Iris pigment epithelial cell (primary cell): ENCODE measurements at places on chromosomes 6 and 20.

DNA sequence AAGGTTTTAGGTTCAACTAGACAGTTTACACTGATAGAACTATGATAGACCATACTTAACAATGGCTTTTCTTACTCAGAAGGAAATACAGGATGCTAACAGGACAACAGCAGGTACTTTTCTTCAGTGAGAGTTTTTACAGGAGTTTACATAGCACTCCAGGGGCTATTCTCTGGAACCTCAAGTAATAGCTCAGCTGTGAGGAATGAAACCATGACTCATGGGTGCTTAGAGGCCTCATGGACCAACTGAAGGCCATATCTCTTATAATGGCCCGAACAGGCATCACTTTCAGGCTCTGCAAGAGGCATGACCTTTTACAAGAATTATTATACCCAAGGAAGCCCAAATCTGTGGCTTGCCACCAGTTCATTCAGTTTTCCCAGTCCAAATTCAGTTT, 31.8 kb downstream of the TREML1 start:
- peak; percentile 42 for DNase-seq

- no peak for DNase-seq
Observed at GRCh38 chr6:110552901-110553641, 76.7 kb upstream of the SLC22A16 start.

DNA sequence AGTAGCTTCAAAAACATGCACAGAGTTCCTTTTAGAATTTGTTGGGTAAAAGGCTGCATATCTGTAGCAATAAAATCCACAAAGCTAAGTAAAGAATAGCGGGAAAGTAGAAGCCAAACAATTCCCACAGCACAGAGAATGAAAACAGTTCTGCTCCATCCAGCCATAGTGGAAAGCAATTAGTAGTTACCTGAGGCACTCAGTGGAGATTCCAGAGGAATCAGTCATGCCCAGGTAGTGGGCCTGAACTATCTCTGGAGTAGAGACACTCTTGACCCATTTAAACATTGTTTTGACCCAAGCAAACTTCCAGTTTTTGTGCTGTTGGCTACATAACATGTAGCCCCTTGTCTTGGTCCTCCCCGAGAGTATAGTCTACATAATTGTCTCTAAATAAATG, 559.5 kb upstream of the PTCHD4 start:
- DNase-seq, result no peak

DNA sequence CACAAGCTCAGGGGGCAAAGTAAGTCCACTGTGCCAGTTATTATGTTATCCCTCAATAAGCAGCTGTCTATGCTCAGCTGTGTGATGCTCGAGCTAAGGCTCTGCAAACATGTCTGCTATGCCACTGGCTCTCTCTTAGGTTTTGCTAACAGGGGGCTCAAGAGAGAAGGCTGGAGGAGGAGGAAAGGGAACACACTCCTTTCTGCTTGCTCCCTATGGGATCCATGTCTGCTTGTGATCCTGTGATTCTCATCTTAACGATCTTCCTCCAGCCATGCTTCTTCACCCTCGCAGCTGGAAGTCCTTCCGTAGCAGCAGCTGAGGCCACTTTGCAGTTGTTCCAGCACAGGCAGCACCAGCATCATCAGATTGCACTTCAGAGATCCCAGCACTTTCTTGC, 37.0 kb upstream of the IGF2R start:
- no peak for DNase-seq

GRCh38 chr6:159742165-159742564, 14.9 kb downstream of the WTAP start:
- DNase-seq, result no peak

GRCh38 chr6:148681666-148682065, 65.2 kb upstream of the UST start:
- DNase-seq, result no peak

GRCh38 chr20:63699466-63700198, 3.2 kb downstream of the TNFRSF6B start:
- no peak for DNase-seq

- DNase-seq, result peak; percentile 43
Observed at GRCh38 chr6:18990059-18990978, 603.2 kb downstream of the RNF144B start.

- peak; percentile 24 for DNase-seq
Observed at GRCh38 chr6:165662749-165663376, at the start of gene PDE10A. Gene PDE10A (minus strand): TSS chr6:165663241. CDS start chr6:165662811, 430 bp downstream.

DNA sequence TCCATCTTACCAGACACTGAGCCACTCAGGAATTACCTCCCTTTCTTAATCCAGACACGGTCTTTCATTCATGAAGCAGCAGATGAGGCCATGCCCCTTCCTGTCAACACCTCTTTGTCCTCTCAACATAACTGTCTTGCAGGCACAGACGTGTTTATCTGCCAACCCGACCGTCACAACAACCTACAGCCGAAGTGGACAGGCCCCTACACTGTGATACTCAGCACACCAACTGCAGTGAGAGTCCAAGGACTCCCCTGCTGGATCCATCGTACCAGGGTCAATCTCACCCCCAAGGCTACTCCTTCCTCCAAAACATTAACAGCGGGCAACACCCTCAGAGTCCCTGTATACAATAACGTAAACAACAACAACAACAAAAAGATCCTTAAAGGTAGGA, 30.6 kb upstream of the ULBP3 start:
- DNase-seq, result no peak

GRCh38 chr20:47492284-47492683, 9.4 kb upstream of the NCOA3 start:
- no peak for DNase-seq

DNA sequence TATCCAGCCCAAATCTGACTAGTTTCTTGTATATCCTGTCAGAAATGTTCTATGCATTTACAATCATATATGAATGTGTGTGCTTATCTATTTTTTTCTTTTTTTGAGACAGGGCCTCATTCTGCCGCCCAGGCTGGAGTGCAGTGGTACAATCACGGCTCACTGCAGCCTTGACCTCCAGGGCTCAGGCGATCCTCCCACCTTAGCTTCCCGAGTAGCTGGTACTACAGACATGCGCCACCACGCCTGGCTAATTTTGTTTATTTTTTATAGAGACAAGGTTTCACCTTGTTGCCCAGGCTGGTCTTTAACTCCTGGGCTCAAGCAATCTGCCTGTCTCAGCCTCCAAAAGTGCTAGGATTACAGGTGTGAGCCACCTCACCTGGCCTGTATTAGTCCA, 3.0 kb upstream of the RAB44 start:
- no peak for DNase-seq

DNA sequence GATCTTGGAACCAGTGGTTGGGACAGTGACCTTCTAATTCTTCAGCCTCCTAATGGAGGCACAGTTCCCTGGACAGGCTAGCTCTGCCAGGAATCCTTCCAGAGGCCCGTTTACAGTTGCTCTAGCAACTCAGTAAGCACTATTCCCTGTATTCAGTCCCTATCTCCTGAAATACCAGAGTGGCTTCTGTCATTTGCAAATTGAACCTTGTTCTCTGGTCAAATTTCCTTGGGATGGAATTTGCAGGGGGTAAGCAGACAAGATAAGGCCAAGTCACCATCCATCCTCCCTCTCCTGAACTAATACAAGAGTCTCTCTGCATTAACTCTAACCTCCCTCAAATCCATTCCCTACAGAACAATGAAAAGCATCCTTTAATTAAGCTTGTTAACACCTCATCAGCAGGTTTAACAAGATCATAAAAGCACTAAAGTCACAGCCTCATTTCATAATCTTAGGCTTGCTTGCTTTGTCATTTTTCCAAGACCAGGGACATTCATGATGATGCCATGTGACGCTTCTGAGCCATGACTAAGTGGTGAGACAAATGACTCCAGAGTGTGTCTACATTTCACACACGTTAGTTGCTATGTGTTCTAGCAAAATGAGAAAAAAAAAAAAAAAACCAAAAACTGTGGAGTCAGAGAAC, 37.1 kb downstream of the SLC22A23 start:
- peak; percentile 32 for DNase-seq

DNA sequence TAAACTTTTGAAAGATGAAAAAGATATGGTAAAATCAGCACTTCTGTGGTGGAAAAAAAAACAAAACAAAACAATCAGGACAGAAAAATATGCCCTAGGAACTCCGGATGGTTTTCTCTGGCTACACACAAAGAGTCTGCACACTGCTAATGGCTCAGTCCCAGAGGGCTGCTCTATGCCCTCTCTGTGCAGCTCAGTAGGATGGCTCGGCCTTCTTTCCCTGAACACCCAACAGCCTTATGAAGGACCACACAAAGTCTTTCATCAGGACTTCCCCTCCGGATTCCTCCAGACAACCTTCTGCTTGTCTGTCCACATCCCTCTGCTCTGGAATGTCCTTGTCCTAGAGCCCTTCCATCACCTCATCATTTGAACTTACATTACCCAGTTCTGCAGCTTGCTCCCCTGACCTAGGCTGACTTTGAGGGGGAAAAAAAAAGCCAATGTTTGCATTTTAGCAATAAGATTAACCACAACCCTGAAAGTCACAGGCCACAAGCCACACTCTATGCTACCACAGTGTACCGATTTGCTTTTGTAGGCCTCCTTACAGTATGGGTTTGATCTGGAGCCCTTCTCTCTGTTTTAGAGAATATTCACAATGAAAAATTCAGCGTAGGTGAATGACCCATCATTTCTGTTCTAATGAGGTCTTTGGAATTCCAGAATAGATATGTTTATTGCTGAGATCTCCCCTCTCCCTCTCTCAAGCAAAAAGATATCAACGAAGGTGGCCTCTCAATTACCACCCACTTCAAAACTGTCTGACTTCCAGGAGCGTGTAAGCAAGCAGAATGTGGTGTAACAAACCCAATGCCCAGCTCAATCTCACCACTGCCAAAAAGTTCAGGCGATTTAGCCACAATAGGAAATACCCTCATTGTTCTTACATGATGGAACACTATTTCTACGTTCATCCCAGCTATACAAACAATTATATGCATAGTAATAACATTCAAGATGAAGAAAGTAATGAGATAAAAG, 164.0 kb downstream of the GMDS start:
- no peak for DNase-seq

DNA sequence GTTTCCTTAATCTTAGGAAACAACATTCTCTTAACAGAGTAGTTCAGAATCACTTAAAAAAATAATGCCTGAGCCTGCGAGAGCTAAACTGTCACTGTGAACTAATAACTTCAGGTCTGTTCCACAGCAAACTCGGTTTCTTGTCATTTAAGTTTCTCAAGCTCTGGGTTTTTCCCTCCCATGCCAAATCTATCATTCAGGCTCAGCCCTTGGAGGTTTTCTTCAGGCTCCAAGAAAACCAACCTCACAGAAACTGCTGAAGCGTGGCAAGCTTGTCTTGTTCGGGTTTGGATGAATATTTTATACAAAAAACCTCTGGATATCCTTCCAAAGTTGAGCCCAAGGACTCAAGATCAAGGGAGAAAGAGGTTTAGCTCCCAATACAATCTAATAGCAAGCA, 99.7 kb upstream of the SNX9 start:
- DNase-seq, result no peak

DNA sequence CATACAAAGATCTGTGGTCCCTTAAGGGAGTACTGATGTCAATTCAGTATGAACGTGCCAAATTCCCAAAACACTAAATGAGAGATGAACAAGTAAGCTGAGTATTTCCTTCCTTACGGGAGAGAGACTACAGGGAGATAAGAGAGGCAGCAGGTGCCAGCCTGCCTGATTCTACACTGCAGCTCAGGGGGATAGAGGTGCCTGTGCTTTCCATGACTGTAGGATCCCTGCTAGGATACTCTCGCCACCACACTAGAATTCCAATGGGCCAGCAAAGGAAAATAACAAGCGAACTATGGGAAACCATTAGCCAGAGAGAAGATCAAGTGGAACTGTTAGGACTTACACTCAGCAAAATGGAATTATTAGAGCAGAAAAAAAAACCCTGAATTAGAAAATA, 198.5 kb upstream of the BTBD3 start:
- no peak for DNase-seq

DNA sequence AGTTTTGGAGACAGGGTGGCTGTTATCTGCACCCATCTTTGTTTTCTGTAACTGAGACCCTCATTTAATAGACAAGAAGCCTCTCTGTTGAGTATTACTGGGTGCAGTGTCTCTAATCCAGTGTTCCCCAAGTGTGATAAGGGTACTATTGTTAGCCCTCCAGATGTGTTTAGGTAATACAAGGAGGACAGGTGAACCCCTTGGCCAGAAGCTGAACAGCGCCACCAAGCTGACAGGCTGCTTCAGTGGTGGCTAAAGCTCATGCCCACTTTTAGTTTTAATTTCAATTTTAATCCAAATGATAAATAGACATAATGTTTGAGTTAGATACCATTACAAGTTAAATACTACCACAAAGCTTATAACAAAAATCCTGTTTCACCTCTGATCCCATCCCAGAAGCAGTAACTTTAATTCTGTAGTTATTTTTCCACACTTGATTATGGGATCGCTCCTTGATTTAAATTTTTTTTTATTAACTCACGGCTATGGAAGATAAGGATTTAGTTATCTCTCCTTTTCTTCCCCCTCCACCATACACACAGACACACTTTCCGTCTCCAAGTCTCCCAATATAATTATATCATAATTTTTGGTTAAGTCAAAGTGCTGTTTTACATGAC, 8.4 kb upstream of the STK35 start:
- DNase-seq, result peak; percentile 8

- DNase-seq, result no peak
Observed at GRCh38 chr6:68040312-68040778, 594.7 kb upstream of the ADGRB3 start.

- no peak for DNase-seq
Observed at GRCh38 chr6:125228981-125229479, 72.7 kb downstream of the HDDC2 start.

GRCh38 chr6:112153926-112154607, 66.7 kb downstream of the FAM229B start:
- DNase-seq, result peak; percentile 85

DNA sequence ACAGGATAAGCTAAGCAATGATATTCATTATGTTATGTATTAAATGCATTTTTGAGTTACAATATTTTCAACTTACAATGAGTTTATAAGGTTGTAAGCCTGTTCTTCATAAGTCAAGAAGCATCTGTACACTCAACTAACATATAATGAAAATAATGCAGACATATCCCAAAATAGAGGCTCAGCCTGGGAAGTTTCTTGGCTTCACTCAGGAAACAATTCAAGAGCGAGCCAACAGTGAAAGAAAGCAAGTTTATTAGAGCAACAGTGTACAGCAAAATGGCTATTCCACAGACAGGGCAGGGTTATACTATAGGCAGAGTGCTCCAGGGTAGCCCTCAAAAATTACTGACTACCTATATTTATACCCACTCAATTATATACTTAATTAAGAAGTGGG, 1581.8 kb downstream of the HACE1 start:
- DNase-seq, result no peak

- no peak for DNase-seq
Observed at GRCh38 chr6:127453845-127454619, 5.2 kb downstream of the KIAA0408 start.

- DNase-seq, result no peak
Observed at GRCh38 chr20:45904583-45905504, 7.1 kb downstream of the PLTP start.

- DNase-seq, result peak; percentile 31
Observed at GRCh38 chr6:143844006-143844405, 868 bp downstream of the LTV1 start.

- DNase-seq, result peak; percentile 45
Observed at GRCh38 chr6:121055572-121056163, 278.6 kb downstream of the TBC1D32 start.

- no peak for DNase-seq
Observed at GRCh38 chr6:113594726-113595125, 262.4 kb upstream of the MARCKS start.
